ENCODE measurements at places on chromosomes 1 and 21.

GRCh38 chr1:119485201-119485600 is 21.8 kb upstream of the HSD3B1 start:
- no peak for DNase-seq

GRCh38 chr1:63773496-63773814 is 362 bp upstream of the ROR1 start:
- no peak for DNase-seq

GRCh38 chr21:43325968-43326715 is 100.8 kb downstream of the SIK1 start:
- DNase-seq: no peak

GRCh38 chr1:27624467-27625178 is 10.4 kb downstream of the FGR start:
- DNase-seq: no peak

DNA sequence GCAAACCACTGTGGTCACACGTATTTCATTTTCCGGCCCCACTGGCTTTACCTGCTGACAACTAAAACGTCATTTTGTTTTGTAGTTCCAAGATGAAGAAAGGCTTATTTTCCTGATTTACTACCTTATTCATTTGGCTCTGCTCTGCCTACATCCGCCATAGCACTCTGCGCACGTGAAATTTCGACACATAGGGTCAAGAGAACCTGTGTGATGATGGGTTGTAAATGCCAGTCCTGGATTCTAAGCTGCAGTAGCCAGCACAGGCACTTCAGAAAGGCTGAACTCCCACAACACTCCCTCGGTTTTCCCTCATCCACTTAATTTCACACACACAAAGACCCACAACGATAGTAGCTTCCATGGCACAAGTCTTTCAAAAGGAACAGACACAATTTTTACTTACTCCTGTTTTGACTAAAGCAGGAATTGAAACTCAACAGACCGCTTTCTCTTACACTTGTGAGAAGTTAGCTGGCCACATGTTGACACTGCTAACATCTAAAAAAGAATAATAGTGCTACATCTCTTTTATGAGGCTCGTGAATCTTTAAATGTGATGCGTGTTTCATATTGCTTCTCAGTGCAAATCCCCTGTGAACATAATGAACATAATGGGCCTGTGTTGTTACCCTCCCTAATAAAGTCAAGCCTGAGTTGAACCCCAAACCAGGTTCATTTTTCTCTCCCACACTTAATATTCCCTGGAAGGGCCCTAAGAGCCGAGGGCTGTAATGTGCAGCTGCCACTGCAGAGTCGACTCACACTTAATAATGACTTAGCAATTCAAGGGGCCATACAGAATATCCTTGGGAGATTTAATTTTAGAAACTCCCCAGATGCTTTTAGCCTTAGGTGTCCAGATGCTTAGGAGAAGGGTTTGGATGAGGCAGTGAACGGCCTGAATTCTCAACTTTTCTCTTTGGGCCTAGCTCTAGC is 1.5 kb upstream of the RUNX1 start:
- no peak for DNase-seq

All from stimulated activated CD4-positive, alpha-beta T cell treated with anti-CD3 and anti-CD28 coated beads, Interleukin-1b, Interleukin-23, amount 100 ng/mL, for 1 hour (primary cell).